ENCODE measurements at places on chromosomes 2 and 18.

DNA sequence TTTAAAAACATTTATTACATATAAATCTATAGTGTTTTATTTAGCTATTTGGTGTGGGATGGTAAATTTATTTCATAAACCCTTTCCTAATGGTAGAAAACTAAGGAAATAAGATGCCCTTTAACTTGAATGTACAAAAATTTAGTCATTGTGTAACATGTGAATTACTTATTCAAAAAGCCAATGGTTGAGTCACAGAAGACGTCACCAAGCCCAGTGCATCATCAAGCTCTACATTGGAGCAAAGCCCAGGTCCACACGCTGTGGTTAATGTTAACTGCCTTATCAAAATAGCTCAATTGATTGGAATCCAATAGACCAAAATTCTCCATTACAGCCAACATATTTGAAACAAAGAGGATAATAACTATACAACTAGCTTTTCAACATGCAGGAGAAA, 145.5 kb upstream of the LYPD1 start:
- DNase-seq: no peak

DNA sequence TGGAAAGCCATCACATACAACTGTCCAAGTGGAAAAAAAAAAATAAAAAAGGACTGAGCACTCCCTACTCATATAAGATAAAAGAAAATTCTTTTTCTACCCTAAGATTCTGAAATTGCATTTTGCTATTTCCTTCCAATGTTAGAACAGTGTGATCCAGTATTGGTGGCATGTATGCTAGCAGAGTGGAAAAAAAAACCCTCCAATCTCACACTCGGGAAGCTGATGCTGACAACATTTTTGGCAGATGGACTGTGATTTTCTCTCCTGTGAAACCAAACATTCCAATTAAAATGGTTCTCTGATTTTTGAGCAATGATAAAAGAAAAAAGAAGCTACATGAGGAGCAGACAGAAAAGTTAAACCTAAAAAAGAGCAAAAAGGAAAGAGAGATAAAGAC, 419.8 kb downstream of the DPP10 start:
- no peak for DNase-seq

- DNase-seq: no peak
These were observed 17.8 kb upstream of the TCF4 start for GRCh38 chr18:55605733-55606338.

GRCh38 chr2:61639721-61640120, 101.6 kb upstream of the XPO1 start:
- DNase-seq: no peak

DNA sequence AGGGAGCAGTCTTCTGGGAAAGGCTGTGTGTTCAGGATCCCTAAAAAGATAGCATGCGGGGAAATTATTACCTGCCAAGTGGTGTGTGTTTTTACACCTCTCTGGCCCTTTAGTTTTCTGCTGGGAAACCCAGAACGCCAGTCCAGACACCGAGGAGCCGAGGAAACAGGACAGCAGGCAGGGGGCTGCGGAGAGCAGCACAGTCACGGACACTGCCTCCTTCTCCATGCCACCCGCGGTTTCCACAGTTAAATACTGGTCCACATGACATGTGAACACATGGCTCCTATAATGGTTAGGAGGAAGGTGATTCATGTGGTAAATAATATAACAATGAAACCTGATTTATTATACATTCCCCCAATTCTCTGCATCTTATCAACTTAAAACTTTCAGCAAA, 20.4 kb downstream of the CNOT11 start:
- no peak for DNase-seq

GRCh38 chr2:60100034-60100433, 453.4 kb downstream of the BCL11A start:
- no peak for DNase-seq

DNA sequence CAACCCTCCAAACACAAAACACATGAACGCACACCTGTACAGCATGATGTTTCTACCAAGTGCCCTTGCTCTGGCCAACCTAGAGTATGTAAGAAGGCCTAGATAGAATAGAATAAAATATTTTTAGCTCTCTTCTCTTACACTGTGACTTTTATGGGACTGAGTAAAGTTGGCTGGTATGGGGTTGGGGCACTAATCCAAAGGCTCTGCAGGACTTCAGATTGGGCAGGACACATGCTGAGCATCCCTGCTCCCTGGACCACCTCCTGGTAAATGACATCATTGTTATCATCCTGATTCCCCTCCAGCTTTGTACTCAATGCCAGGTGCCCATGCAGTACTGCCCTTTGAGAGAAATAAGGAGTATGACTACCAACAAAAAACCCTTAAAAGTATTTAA, 322.2 kb downstream of the SLC8A1 start:
- DNase-seq: no peak

- no peak for DNase-seq
These were observed 902 bp downstream of the MCFD2 start for GRCh38 chr2:46914578-46915230.

- DNase-seq: no peak
These were observed 58.9 kb downstream of the FAM168B start for GRCh38 chr2:131034122-131035051.

- no peak for DNase-seq
These were observed 68.0 kb downstream of the NPAS2 start for GRCh38 chr2:100887713-100888495.

- DNase-seq: no peak
These were observed 10.0 kb upstream of the REEP1 start for GRCh38 chr2:86347401-86347800.

GRCh38 chr2:105545730-105546627, 147.1 kb upstream of the FHL2 start:
- no peak for DNase-seq

- no peak for DNase-seq
These were observed 26.7 kb upstream of the ACYP2 start for GRCh38 chr2:54088719-54089118.

- DNase-seq: no peak
These were observed 278.0 kb upstream of the DSEL start for GRCh38 chr18:67794521-67794920.

DNA sequence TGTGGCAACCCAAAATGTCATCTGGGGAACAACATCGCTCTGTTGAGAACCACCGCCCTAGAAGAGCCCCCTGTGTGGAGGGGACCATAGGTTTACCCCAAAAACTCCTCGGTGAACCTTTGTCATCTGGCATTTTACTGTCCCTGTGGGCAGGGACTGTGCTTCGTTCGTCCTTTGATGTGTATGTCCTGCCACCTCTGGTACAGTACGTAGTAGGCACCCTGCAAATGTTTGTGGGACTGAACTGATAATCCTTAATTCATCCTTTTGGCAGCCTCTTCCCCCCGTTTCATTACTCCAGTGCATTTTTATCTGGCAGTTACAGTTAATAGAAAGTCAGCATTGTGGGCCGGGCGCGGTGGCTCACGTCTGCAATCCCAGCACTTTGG, 728 bp downstream of the NAPG start:
- no peak for DNase-seq

- no peak for DNase-seq
These were observed 131.1 kb downstream of the DSEL start for GRCh38 chr18:67385455-67385854.

DNA sequence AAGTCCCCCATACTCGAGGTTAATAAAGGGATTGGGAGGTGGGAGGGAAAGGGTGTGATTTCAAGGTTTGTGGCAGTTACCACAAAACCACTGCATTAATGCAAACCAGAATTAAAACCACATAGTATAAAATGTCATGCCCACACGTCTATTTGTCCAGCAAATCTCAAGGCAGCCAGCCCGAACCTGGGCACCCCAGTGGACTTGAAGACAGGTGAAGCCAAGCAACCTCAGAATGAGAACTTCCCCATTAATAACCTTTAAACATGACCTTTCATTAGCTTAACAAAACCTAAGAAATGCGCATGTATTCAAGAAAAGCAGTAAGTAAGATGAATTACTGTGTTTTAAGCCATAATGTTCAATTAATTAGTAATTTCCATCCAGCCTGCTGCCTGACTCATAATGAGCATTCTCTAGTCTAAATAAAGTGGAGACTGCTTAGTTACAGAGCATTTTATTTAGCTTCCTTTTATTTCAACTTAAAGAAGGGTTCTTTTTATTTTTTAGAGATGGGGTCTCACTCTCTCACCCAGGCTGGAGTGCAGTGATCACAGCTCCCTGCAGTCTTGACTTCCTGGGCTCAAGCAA, 229.6 kb downstream of the FAM210A start:
- no peak for DNase-seq

- no peak for DNase-seq
These were observed 75.4 kb downstream of the CSRNP3 start for GRCh38 chr2:165544897-165545296.

Measured in cortex of kidney (tissue), 1 donor.